ENCODE measurements at places on chromosomes 5 and 9.
A peak's percentile ranks its signal among the peaks of the same experiment; 100 is the strongest.

- DNase-seq = no peak
Measured at GRCh38 chr9:74577956-74578355, 80.8 kb downstream of the RORB start.

GRCh38 chr5:34545626-34546025, 110.5 kb upstream of the RAI14 start:
- no peak for DNase-seq

- no peak for DNase-seq
Measured at GRCh38 chr9:37668116-37668601, 17.4 kb downstream of the FRMPD1 start.

- DNase-seq = no peak
Measured at GRCh38 chr5:159096243-159096923, 3.3 kb downstream of the EBF1 start.

DNA sequence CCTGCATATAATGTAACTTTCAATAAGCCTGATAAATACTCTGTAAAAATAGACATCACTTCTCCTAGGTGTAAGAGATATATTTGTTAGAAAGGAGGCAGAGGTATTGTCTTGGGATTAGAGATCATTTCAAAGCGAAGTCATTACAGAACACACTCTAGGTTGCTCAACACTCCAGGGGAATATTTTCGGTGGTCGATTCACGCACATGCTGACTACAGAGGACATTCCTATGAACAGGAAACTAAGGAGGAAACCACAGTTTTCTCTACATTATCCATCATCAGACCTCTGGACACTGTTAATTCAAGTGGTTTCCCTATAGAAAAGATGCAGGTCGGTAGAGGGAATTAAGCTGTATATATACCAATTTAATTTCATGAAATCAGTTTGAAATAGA, 370.0 kb downstream of the NDUFS4 start:
- DNase-seq = no peak

- peak; percentile 18 for DNase-seq
Measured at GRCh38 chr9:37528652-37529471, 43.1 kb downstream of the POLR1E start.

DNA sequence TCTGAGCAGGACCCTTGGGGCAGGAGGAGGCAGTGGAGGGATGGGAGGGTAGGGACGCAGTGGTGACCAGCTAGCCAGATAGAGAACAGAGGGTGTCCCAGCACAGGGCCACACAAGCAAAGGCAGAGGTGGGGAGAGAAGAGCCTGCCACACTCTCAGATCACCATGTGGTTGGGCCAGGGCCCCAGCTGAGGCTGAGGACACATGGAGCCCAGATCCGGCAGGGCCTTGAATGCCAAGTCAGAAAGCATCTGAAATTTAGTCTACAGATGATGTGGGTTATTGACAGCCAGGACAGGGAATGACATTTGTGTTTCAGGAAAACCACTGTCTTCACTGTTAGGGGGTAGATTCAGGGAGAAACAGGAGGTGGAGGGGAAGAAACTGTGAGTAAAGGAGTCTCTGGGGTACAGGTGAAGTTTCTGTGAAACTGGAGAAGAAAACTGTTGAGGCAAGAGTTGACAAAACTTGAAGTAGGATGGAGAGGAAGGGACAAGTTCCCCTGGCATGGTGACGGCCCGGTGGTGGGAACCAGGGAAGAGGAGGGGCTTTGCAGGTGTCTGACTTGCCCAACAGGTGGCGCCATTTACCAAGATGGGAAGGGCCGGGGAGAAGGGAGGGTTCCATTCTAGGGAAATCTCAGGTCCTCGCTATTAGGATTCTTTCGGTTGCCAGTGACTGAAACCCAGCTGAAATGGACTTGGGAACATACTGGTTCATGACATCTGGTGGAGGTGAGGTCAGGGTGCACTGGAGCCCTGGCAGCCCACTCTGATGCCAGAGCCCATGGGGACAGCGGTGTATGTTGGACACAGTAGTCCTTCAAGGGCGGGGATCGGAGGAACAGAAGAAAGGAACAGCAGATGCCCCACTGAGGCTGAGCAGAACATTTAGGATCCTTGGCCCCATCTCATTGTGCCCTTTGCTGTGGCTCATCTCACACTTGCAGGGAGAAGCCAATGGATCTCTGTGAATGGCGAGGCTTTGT, 100.1 kb downstream of the KCNIP1 start:
- peak; percentile 18 for DNase-seq

- DNase-seq = no peak
Measured at GRCh38 chr9:7788772-7789171, 10.8 kb downstream of the DMAC1 start.

DNA sequence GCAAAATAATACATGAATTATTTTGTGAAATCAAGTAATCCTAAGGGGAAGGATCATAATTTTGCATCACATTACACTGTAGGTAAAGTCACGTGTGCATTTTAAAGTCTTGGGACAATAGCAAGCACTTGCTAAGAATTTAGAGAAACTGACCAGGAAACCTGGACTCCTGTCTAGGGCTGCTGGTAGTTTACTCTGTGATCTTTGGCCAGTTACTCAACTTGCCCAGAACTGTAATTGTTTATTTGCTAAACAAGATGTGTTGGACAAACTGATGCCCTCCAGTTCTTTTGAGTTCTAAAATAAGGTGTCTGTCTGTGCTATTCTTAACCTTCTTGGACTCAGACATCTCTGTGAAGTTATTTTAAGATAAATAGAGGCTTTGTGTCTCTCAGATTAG, 594.8 kb upstream of the DMAC1 start:
- DNase-seq = no peak

DNA sequence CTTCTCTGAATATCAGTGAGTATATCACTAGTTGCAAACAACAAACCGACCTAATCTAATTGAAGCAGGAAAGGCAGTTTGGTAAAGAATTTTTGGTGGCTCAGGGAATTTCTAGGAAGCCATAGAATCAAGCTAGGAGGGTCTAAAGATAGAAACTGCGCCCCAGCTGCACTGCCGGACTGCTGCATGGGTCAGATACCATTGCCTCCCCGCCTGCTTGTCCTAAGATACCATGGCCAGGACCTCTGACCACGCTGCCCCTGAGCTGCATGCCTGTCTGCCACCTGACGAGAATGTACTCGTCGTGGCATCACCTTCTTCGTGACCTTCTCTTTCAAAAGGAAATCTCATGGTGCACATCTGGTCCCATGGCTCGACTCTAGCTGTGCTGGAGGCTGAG, 439.0 kb downstream of the ZSWIM6 start:
- DNase-seq = no peak

GRCh38 chr9:133677126-133678010, 41.2 kb downstream of the DBH start:
- DNase-seq = peak; percentile 67

GRCh38 chr9:107064378-107064777, 201.4 kb downstream of the ZNF462 start:
- DNase-seq = no peak

DNA sequence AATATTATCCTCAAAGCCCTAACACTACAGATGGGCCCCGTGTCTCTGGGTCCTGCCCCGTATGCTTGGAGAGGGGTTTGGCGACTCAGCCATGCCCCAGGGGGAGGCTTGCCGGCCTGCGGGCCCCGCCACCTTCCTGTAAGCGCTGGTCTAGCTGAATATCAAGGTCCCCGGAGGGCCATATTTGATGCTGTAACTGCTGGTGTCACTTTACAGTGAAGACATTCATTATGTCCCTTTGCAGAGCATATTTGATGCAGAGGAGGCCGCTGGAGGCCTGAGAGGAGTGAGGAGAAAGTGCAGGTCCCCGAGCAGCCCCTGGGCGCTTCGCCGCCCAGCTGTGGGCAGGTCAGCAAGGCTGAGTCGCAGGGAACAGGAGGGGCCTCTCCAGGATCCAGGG, 16.8 kb downstream of the IRX4 start:
- no peak for DNase-seq

GRCh38 chr9:134099123-134099761, 31.4 kb upstream of the BRD3 start:
- DNase-seq = peak; percentile 34

GRCh38 chr9:5825895-5826622, 6.9 kb downstream of the ERMP1 start:
- DNase-seq = no peak

- no peak for DNase-seq
Measured at GRCh38 chr9:31389075-31389474, 995.4 kb upstream of the ACO1 start.

GRCh38 chr5:179152144-179152895, 92.1 kb downstream of the ZNF354C start:
- DNase-seq = no peak

GRCh38 chr9:110258690-110259091, 2.4 kb upstream of the TXN start:
- no peak for DNase-seq

GRCh38 chr5:65382582-65382981, 99.1 kb downstream of the ADAMTS6 start:
- no peak for DNase-seq

DNA sequence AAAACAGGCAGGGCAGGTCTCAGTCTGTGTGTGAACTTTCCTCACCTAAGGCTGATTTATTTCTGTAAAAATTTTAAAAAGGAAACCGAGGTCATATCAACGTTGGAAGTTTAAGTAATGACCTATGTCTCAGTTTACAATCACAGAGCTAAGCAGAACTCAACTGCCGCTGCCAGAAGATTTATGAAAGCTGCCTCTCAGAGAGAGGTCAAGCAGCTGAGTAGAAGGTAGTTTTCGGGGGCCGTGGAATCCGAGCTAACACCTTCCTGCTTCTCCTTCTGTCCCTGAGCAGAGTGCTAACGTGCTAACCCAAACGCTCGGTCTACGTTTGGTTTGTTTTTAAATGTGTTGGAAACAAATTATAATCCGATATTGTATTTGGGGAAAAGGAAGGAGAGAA, 11.1 kb downstream of the TTF1 start:
- no peak for DNase-seq

DNA sequence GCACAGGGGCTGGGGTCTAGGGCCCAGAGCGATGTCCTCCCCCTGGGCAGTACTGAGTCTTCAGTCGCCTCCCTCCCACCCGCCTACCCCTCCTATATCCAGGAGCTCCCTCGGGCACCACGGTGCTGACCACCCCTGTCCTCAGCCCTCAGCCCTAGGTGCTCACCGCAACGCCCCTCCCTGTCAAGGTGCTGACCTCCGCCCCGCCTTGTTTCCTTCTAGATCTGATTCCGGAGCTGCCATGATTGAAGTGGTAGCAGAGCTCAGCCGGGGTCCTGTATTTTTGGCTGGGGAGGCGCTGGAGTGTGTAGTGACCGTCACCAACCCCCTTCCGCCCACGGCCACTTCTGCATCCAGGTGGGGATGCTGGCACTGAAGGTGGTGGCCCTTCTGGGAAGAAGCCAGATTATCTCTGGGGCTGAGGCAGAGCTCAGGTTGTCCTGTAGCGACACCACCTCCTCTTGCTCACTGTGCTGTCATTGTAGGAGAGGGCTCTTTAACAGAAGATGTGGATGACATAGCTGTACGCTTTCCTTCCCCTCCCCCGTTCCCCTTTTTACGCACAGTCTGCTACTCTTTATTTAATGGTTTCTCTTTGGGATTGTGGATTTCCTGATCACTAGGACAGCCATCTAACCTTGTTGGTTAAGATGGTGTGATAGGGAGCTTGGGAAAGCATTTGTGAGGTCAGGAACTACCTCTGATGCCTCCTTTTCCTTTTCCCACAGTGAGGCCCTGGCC, 598 bp downstream of the RGP1 start:
- DNase-seq = peak; percentile 46

- no peak for DNase-seq
Measured at GRCh38 chr5:174065528-174066197, 20.2 kb downstream of the NSG2 start.

- no peak for DNase-seq
Measured at GRCh38 chr9:89865357-89865756, 260.5 kb downstream of the GADD45G start.

GRCh38 chr9:128714586-128715435, 9.1 kb downstream of the ZDHHC12 start:
- no peak for DNase-seq

DNA sequence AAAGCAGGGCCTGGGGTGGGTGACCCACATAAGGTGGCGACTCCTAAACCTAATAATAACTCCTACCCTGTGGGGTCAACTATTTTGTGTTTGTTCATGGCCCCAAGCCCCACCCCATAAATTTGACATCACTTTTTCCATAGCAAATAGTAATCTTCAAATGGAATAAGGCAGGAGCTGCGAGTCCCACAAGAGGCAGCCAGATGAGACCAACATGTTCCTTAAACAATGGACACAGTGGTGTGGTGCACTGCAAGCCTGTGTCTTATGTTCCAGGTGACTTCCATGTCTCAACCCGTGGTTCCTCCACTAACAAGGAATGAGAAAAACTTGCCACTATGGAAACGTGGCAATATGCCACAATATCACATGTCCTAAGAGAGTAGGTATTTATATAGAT, 20.6 kb downstream of the TMEM174 start:
- no peak for DNase-seq

DNA sequence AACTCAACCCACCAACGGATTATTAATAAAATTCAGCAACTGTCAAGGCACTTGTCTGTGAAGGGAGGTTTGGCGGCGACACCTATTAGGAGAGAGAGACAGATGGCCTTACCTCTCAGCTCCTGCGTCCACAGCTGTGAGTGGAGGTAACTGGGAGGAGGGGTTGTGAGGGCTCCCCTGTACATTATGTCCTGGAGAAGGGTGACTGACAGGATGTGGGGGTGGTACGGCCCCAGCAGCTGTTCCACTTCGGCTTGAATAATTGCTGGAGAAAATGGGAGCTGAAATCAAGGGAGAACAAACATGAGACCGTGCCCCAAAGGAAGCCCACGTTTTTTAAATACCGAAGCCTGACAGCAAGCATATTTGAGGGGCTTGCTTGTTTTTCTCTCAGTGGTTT, 353.5 kb upstream of the RFX3 start:
- no peak for DNase-seq

DNA sequence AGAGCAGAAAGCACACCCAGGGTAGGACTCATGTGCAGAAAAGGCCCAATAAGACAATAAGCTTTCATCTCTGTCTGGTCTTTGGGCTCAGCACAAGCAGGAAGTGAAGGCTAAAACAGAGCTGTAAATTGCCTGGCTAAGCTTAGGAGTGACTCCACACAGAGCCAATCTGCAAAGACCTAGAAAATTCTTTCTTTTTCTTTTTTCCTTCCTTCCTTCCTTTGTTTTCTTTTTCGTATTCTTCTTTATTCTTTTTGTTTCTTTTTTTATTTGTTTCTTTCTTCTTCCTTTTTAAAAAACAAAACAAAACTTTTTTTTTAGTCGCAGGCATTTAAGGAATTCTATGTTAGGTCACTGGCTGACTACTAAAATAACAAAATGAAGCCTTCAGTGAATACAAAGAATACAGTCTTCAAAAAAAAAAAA, 12.2 kb downstream of the SLC35A4 start:
- DNase-seq = no peak

DNA sequence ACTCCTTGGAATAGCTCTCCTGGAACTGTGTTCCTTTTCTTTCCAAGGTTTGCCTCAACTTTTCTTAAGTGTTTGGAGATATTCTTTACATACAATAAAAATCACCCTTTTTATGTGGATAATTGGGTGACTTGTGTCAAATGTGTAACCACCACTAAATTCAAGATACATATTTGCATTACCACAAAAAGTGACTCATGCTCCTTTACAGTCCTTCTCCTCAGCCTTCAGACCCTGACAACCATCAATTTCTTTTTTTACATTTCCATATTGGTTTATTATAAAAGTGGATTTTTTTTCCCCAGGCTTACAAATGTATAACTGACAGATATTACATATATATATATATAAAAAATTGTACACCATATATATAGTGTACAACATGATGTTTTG, 372.0 kb upstream of the KCNN2 start:
- DNase-seq = no peak

Measured in activated T-helper 2 cell treated with anti-CD3 and anti-CD28 coated beads, Interferon-gamma antibody, Interleukin-2, Interleukin-4, amounts not matched to agents 10 μg/mL and 5 μg/mL and 100 μg/mL, durations not matched to agents 14 hours and 24 hours and 36 hours (primary cell).